D341Med (cell line): ENCODE measurements at places on chromosomes 1 and 21.

DNA sequence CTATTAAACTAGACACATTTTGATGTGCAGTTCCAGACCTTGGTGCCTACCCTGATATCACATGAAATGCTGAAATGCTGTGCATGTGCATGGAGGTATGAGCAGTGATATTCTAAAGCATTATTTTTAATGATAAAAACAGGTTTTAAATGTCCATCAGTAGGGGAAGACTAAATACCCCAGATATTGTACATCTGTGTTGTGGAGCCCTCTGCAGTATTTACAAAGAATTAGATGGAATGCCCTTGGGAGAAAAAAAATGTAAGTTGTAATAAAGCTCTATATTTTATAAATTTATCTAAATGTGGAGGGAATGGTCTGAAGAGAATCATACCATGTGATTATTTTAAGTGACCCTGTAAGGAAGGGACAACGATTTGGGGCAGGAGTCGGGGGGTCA is 39.1 kb upstream of the IGSF5 start:
- DNase-seq: no peak

- DNase-seq: no peak
These were observed 22.8 kb downstream of the S100A6 start for GRCh38 chr1:153513023-153513422.

GRCh38 chr21:44618909-44619308 is 7.0 kb downstream of the KRTAP10-8 start:
- DNase-seq: no peak

GRCh38 chr21:21039624-21040170 is 41.5 kb downstream of the NCAM2 start:
- no peak for DNase-seq

DNA sequence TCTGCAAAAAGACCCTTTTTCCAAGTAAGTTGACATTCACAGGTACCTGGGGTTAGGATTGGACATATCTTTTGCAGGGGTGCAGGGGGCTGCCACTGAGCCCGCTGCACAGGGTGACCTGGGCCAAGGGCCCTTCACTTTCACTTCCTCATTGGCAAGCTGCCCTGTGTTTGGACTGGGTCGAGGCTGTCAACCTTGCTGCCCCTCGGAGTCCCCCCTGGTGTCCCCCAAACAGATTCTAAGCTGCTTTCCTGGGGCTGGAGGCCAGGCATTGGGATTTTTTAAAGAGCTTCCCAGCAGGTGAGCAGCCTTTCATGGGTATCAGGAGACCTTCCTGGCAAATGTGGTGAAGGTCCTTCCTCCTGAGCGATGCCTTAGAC is 7.9 kb upstream of the UMODL1 start:
- DNase-seq: no peak

DNA sequence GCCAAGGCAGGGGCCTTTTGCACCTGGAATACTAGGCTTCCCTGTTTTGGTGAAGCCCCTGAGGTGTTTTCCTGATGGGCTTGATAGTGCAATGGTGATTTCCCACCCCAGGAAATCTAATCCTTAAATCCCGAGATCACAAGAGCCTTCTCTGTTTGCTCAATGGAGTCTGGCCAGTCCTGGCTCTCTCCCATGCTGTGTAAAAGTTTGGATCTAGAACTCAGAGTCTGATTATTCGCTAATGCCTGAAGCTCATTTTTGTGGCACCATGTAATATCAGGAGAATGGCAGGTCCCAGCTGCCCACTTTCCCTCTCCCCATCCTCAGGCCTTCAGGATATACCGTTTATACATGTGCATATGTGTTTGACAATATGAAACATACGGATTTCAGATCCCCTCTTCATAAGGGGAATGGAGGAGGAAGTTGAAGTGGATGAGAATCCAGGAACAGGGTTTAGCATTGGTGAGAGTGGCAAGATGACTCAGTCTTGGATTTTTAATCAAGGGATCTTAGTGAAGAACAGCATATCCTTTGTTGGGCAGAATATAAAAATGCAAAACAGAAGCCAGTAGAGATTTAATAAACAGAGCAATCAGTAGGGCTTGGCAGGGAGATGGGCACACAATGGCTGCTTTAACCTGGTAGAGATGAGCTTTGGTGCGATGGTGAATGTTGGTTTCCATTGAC is 62.1 kb downstream of the CLIC6 start:
- DNase-seq: no peak

DNA sequence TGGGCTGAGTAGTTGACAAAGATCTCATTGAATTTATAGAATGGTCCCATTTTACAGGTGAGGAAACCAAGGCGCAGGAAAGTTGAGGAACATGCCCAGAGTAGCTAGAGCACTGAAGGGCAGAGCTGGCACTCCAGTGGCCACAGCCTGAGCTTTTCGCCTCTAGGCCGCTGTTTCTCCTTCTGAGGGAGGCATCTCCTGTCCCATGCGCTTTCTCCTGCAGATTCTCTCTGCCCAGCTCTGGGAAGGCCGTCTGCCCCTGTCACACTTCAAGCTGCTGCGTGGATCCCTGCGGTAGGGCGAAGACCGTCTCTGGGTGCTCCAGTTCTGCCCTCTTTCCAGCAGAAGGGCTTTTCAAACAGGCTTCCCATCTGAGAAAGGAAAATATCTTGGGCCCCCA is 159.9 kb downstream of the ACTL8 start:
- no peak for DNase-seq

DNA sequence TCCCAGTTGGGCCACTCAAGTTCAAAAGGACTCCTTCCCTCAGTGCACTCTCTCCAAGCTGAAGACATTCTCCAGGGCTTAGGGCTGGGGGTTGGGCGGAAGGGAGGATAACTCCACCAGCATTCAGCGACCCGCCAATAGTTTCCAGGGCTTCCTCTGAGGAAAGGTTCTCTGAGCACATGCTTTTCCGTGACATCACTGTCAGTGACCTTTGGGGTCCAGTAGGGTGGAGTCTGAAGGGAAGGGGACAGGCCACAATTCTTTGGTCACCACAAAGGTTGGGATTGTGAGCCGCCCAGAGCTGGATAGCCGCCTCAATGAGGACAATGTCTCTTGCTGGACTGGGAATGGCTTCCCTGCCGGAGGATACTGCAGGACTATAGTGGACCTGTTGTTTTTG is 22.8 kb upstream of the RXRG start:
- DNase-seq: no peak

GRCh38 chr1:58312971-58313563 is 233.5 kb downstream of the OMA1 start:
- DNase-seq: no peak

DNA sequence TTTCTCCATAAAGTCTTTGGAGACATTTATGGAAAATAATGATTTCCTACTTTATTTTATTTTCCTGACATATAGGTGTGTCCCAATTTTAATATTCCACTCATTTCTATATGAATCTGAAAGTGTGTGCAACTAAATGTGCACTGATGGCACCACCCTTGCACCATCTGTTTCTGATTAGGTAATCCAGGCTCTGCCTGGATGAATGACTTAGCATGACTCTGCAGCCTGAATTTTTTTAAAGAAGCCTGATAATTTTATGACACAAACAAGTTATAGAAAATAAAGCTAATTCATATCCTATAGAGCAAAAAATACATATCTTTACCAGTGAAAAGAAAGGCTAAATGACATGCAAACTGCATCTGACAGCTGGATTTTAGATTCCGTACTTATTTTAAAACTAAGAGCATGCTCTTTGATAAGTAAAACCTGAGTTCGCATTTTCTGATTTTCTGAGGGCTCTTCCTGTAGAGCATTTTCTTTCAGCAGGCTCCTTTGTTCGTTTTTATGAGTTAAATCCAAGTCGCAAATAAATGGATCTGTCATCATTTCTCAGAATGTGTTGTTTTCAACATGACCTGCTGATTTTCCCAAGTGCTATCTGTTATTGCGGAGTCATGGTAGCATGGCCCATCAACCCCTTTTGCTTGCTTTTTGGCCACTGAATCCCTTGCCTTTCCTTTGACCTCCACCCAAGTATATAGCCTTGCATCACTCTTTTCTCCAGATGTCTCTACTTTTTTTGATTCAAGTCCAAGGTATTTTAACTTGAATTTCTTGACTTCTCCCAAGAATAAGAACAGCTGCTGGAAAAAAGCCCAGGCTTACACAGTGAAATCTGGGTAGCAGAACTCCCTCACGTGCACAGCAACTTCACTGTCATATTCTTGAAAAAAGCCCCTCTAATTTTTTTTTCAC is 52.8 kb upstream of the LYPLAL1 start:
- DNase-seq: peak; percentile 38

- DNase-seq: no peak
These were observed 150.9 kb upstream of the VAMP3 start for GRCh38 chr1:7620196-7620595.

GRCh38 chr21:33801424-33802405 is 113.9 kb downstream of the ATP5PO start:
- DNase-seq: no peak

GRCh38 chr1:66246351-66247269 is 287.3 kb upstream of the SGIP1 start:
- DNase-seq: no peak

GRCh38 chr1:6672558-6672957 is 29.1 kb downstream of the DNAJC11 start:
- no peak for DNase-seq

- DNase-seq: no peak
These were observed 27.8 kb upstream of the UBE2U start for GRCh38 chr1:64175639-64176038.

DNA sequence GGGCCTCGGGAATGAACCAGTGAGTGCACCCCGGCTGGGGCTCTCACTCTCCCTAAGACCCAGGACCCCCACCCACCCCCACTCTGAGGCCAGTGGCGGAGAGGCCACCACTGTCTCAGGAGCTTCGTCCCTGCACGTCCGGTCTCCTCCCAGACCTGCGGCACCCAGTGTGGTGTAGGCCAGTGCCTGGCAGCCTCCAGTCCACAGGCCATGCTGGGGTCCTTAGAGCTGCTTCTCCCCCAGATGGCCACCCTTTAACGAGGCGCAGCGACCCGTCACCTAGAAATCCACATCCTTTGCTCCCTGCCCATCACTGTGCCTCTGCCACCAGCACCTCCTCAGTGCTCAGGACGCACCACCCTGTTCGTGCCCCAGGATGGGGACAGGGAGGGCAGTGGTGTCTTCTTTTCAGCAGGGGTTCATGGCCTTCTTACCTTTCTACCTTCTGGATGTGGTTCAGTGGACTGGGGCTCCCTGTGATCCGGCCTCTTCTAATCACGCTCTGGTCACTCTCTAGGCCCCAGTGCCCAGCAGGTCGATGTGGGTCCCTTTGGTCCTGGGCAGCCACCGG is 131.9 kb upstream of the ARHGEF16 start:
- DNase-seq: no peak

GRCh38 chr21:45571641-45572040 is 29.4 kb upstream of the SLC19A1 start:
- DNase-seq: no peak

- DNase-seq: no peak
These were observed 48.0 kb upstream of the COG2 start for GRCh38 chr1:230594214-230594773.

DNA sequence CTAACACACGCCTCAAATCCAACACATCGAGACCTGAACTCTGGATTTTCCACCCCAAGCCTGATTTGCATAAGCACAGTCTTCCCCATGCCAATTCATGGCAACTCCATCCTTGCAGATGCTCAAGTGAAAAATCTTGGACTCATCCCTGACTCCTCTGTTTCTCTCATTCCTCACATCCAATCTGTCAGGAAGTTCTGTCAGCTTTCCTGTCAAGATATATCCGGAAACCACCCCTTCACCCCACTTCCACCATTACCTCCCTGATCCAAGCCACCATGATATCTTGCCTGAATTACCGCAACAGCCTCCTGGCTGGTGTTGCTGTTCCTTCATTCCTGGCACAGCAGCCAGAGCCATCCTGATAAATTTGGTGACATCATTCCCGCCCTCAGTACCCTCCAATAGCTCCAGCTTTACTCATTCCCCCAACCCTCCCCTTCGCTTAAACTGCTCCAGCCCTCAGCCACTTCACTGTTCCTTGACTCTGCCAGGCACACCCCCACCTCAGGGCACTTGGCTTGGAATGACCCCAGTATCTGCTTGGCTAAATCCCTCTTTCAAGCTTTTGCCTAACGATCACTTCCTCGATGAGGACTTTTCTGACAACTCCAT is 17.4 kb downstream of the TCEA3 start:
- DNase-seq: no peak

DNA sequence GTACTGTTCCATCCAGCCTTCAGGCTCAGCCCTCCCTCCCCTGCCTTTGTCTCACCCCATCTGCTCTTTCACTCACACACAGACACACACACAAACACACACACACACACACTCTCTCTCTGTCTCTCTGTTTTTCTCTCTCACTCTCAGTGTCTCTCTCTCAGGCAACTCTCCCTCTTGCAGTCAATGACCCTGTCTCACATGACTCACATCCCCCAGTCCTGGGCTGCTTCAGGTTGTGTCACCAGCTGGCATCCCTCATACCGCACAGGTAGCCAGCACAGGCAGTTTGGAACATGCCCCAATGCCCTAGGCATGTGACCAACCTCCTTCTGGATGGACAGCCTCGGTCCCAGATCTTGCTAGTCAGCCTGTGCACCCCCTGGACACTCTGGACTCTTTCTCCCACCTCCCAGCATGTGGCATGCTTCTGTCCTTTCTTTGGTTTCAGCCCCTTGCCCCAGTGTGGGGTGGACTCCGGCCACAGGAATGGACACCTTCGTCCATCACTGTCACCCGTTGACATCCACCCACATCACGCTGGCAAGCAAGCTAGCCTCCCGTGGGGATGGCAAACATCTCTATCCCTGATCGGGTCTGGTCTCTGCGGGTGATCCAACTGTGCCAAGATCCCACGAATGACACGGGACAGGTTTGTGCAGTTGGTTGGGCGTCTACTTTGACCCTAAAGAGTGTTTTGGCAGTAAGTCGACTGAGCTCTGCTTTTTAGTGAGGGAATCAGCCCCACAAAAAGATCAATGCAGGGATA is 23.4 kb upstream of the FCGR2A start:
- no peak for DNase-seq

DNA sequence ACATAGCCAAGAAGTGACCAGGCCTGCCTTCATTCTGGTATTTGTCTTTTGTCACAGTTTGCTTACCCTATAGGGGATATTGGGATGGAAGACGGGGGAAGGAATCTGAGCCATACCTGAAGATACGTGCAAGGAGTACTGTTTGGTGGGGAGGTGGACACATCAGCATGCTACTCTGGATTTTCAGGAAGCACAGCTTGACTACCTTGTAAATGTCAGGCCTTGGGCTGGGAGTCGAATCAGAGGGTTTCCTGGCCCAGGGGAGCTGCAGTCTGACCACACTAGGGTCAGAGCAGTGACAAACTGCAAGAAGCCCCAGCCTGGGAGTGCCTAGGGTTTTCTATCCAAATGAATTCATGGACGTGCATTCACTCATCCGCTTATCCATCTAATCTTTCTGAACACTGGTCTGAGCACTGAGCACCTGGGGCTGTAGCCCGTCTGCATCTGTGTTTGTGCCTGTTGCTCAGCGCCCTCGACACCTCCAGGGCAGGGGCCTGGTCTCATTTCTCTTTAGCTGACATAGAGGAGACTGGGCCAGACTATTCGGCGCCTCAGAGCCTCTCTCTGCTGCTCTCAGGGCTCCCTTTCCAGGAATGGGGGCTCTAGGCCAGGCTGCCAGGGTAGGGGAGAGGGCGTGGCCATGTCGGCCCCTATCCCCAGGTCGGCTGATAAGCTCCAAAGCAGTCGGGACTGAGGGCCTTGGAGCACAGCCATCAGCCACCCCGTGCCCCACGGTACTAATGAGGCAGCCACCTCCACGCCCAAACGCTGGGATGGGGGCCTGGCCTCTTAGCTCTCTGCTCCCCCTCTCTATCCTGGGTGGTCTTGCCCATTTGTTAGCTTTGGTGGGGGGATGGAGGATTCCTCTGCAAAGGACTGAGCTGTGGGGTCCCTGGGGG is 47.0 kb upstream of the SLC2A1 start:
- DNase-seq: no peak

GRCh38 chr1:85494904-85495266 is 29.9 kb upstream of the DDAH1 start:
- DNase-seq: no peak
